ENCODE measurements at places on chromosomes 16 and 17.

DNA sequence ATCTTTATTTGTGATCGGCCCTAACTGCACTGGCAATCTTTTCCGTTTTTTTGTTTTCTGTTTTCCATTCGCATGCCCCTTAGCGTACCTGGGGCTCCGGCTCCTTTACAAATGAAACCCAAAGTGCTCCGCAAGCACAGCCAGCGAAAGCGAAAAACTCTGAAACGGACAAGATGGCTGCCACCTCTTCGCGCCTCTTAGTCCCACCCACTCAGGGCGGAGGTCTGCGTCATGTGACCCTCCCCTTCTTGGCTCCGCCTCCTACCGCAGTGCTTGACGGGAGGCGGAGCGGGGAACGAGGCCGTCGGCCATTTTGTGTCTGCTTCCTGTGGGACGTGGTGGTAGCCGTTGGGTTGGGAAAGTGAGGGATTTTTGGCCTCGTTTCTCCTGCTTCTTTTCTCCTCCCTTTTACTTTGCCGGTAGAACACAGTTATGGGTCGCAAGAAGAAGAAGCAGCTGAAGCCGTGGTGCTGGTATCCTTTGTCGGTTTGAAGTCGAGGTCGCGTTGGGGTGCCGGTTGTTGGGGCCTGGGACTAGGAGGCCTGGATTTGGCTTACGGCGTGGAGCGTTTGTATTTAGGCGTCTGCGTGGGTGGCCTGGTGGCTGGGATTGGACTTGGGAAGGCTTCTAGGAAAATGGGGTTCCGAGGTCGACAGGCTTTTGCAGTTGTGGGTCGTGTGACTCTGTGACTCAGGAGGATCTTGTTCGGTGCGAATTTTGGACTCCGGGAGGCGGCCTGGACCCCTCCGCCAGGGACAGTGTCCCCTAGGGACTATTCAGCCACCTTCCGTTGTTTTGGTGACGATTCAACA lies at the start of gene ZNF207:
Gene ZNF207, plus strand, starts transcription at position 304 of the 812 bp plus-strand sequence. Its CDS starts 129 bp downstream, at position 433.
- peak; percentile 94 for DNase-seq

DNA sequence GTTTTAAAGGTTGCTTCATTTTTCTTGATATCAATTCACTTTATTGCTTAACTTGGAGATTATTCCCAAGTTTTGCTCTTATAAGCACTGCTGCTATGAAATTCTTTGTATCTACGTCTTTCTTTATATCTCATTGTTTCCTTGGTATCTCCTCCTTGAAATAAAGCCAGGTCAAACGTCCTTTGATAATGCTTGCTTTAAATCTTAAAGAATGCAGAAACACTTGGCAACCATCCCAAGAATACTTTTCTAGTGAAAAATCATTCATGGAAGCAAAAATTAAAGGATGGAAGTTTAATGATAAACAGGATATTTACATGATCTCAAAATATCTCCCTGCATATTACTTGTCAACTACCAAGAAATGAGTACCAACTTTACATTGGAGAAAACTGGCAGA lies 175.2 kb downstream of the CPPED1 start:
- no peak for DNase-seq

GRCh38 chr16:11263737-11264136 lies 5.4 kb downstream of the TNP2 start:
- DNase-seq: peak; percentile 58

- no peak for DNase-seq
Observed at GRCh38 chr16:892006-892405, 78.8 kb downstream of the LMF1 start.

- DNase-seq: no peak
Observed at GRCh38 chr16:68362262-68362913, 51.6 kb downstream of the PRMT7 start.

DNA sequence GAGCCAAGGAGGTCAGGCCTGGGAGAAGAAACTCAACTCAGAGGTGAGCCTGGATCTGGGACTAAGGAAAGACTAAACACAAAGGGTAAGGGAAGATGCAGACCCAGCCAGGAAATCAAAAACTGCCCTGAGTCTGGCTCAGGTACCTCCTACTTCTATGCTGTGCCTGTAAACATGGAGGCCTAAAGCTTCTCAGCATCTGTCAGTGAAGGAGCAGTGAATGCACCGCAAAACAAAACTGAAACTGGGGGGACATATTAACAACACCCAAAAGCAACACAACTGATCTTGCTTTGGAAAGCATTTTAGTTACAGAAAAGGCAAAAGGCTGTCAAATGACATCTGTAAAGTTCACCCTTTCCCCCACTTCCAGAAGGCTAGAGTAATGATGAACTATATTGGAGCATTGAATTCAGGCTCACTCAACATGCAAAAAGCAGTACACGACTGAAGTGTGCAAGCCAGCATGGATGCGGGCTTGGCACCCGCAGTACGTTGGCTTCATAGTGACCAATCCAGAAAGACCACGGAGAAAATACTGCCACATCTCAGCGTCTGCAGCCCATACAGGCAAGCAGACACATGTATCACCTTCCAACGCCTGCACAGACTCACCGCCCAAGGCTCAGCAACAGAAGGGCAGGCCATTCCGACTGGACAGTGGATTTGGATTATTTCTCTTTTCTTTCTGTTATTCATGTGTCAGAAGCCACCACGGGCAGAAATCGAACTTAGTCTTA lies 3.8 kb downstream of the TBC1D16 start:
- no peak for DNase-seq

GRCh38 chr17:73645050-73645871 lies 1.0 kb upstream of the SDK2 start:
- peak; percentile 39 for DNase-seq

GRCh38 chr17:44043272-44043696 lies 23.2 kb downstream of the LSM12 start:
- DNase-seq: no peak

- DNase-seq: no peak
Observed at GRCh38 chr16:20647736-20648135, 49.7 kb downstream of the ACSM1 start.

- no peak for DNase-seq
Observed at GRCh38 chr17:59859444-59860025, 33.2 kb downstream of the TUBD1 start.

DNA sequence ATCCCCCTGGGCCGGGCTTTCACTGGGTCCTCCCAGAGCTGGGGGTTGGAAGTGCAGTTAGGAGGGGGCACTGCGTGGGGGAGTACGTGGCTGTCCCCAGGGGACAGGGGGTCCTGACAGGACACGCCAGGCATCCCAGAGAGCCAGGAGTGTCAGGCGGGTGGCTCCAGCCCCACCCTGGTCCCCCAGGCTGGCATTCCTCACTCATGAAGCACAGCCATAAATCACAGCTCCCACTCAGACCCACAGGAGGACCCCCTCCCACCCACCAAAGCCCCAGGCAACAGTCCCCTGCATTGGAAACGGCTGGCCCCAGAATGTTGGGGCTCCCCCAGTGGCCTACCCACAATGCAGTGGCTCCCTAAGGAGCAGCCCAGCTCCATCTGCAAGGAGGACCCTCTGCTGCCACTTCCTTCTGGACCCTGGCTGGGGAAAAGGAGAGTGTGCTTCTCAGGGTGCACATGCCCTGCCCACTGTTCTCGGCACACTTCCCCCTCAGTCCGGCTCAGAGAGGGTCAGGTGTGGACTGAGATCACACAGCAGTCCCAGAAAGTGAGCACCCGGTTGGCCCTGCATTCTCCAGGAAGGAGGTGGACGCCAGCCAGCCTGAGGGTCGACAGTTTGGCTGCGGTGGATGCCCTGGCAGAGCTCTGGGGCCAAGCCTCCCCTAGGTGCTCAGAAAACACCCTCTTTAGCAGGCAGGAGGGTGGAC lies 7.3 kb upstream of the FOXN1 start:
- no peak for DNase-seq

- no peak for DNase-seq
Observed at GRCh38 chr17:63624531-63624880, 2.3 kb downstream of the MAP3K3 start.

DNA sequence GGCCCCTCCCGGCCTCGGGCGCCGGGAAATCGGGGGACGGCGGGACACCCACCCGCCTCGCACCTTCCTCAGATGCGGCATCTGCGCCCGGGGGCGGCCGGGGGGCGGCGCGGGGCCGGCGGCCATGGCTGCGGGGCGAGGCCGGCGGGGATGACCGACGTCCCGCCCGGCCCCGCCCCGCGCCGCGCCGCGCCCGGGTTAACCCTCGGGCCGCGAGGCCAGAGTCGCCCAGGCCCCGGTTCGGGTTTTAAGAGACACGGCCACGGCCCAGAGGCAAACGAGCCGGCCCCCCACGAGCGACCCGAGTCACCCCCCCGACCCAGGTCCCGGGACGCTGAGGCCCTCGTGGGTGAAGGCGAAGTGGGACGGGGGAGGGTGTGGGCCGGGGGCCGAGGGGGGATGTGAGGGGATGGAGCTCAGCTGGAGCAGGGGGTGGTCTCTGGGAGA lies at the start of gene RGS11:
Gene RGS11, minus strand, starts transcription at position 159 of the 447 bp plus-strand sequence. Its CDS starts 33 bp downstream, at position 126.
- no peak for DNase-seq

GRCh38 chr16:58458606-58459343 lies 41.2 kb upstream of the NDRG4 start:
- no peak for DNase-seq

- DNase-seq: peak; percentile 83
Observed at GRCh38 chr17:58338841-58339754, 10.5 kb upstream of the TSPOAP1 start.

GRCh38 chr17:75090871-75091854 lies 3.4 kb downstream of the SLC16A5 start:
- no peak for DNase-seq

GRCh38 chr17:29050176-29050575 lies 7.2 kb downstream of the PIPOX start:
- no peak for DNase-seq

- DNase-seq: no peak
Observed at GRCh38 chr16:56192986-56193945, 2.0 kb downstream of the GNAO1 start.

DNA sequence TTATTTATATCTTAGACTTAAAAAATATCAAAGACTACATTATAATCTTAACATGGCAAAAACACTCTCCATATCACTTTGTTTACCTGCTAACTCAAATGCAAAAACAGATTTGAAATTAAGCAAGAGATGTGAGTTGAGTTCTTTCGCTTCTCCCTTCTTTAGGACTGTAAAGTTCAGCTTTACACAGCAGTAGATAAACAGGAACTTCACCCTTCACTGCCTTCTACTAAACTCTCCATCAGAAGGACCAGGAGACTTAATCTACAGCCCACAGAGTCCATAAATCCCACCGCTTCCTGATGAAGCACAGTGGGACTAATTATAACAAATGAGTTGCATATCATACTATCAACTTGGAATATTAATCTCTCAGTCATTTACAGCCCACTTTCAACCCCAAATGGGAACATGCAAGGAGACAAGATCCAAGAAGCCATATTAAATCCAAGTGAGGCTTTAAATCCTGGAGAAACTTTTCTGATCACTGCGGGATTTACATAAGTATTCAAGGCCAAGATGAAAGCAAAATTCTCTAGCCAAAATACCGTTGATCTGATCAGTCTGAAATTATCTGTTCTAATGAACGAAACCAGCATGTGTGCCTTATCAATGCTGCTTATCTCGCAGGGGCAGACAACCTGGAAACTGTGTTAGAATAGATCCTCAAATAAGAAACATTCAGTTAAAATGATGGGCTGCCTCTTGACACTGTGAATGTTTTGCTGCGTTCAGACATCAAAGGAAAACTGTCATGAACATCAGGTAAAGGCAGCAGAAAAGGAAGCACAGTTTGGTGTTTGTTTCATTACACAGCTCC lies 1.6 kb downstream of the AMFR start:
- DNase-seq: no peak

DNA sequence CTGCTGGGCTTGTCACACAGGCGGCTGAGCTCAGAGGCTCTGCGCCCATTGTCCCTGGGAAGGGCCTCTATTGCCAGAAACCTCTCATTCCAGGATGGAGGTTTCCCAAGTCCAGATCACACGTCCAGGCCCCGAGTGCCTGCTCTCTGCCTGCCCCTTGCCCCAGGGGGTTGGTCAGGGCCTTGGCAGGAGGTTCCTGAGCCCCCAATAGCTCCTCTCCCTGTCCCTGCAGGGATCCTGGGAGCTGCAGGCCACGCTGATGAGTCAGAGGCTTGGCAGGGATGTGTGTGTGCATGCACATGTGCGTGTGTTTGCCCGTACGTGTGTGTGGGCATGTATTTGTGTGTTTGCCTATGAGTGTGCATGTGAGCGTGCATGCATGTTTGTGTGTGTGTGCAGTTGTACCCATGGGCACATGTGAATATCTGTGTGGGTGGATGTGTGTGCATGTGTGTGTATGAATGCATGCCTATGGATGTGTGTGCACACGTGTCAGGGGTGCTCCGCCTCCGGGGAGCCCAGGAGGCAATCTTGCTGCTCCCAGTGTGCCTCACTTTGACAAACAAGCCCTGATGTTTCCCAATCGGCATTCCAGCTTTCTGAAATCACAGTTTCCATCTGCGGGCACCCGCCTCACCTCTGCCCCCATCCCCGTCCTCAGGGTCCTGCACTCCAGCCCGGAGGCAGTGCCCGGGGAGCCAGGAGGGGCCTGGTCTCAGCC lies 98.4 kb upstream of the GSE1 start:
- no peak for DNase-seq
